ENCODE measurements at places on chromosomes 1 and 21.

- DNase-seq, result no peak
Observed at GRCh38 chr1:111908011-111908621, 81.4 kb downstream of the KCND3 start.

- no peak for DNase-seq
Observed at GRCh38 chr1:31503570-31503969, 72.7 kb upstream of the TINAGL1 start.

DNA sequence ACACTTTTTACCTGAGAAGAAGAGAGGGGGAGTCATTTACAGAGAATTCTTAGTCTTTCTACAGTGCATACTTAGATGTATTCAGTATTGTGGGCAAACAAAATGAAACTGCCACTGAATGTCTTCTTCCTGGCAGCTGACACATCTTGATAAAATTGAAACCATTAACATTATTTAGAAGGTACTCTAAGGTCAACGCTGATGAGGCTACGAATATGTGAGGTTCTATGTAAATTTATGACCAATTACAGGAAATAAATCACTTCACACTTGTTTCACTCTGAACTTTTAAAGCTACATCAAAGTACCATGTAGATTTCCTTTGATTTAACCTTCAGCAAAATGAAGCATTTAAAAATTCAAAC is 51.3 kb upstream of the GFI1 start:
- peak; percentile 18 for DNase-seq

- no peak for DNase-seq
Observed at GRCh38 chr1:111690306-111690617, 48.9 kb downstream of the INKA2 start.

- no peak for DNase-seq
Observed at GRCh38 chr1:217769768-217770167, 138.6 kb downstream of the SPATA17 start.

DNA sequence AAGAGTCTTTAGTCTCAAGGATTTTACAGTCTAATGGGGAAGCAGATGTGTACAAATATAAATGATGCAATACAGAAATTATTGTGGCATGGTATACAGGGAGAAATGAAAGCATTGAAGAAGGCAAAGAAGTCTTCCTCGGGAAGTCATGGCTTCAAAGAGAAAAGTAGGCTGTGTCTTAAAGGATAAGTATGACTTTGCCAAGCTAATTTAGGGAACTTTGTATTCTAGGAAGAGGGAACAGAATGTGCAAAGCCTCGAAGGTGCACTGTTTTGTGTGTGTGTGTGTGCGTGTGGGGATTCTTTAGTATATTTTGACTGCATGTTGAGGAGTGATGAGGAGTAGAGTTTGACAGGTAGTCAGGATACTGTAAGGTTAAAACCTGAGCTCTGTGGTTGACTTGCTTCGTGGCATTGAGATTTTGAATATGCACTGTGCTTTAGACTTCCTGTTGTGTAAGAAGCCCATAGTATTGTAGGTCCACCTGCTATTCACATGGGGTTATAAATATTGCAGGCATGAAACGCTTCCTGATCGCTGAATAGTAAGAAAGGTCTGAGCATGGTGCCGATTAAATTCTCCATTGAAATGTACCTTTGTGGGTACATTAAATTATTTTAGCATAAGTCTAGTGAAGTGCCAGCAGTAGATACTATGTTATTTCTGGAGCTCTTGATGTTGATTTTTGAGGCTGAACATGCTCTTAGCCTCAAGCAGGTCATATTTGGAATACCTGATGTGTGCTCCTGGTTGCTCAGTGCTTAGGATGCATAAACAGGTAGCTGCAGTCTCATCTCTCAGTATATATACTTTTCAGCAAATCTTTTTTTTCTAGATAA is 8.0 kb downstream of the SMAP2 start:
- no peak for DNase-seq

GRCh38 chr1:228275179-228275429 is 67.3 kb downstream of the OBSCN start:
- DNase-seq, result no peak

- DNase-seq, result no peak
Observed at GRCh38 chr1:202038688-202039346, 28.4 kb downstream of the ELF3 start.

DNA sequence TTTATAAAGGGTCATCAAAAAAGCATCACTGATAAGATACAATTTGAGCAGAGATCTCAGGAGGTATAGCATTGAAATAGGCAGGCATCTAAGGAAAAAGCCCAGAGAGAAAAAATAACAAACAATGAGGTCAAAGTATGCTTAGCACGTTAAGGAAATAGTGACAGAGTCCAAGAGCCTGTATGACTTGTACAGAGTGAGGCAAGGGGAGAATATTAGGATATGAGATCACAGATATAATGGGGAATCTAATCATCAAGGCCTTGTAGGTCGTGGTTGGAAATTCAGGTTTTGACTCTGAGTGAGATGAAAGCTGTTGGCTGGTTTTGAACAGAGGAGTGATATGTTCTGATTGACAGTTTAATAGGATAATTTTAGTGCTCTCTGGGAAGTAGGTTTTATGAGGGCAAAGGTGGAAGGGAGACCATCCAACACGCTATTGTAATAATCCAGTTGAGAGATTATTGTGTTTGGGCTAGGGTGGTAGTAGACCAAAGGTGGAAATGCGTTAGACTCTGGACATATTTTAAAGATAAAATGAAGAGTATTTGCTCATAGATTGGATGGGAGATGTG is 644.6 kb upstream of the TMPRSS15 start:
- DNase-seq, result no peak

DNA sequence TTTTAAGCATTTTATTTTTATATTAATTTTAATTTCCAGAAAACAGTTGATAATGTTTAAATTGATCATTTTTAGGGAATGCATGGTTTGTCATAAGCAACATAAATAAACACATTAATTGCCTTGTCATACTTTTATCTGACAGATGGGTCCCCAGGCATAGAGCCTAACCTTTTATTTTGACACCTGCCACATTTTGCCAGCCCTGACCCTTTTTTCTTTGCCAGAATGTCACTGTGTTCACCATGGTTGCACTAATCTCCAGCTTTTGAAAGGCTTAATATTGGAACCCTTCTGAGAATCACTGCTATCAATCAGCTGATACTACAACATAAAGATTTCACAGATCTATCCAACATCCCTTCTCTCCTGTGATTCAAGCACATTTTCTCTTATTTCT is 56.0 kb upstream of the DPYD start:
- DNase-seq, result no peak

DNA sequence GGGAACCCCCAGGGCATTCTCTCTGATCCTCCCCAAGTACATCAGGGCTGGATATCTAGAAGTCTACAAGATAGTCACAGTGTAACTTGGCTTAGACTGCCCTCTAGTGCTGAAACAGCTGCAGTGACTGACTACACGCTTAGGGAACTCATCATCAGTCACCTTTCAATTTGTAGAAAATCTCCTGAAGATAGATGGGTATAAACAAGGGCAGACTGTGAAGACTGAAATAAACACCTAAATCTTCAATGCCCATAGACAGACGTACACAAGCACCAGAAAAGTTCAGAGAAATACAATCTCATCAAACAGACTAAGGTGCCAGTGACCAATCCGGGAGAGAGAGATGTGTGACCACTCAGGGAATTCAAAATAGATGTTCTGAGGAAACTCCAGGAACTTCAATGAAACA is 46.6 kb downstream of the PACC1 start:
- peak; percentile 50 for DNase-seq

- DNase-seq, result no peak
Observed at GRCh38 chr1:33460144-33460543, 12.3 kb upstream of the ZSCAN20 start.

DNA sequence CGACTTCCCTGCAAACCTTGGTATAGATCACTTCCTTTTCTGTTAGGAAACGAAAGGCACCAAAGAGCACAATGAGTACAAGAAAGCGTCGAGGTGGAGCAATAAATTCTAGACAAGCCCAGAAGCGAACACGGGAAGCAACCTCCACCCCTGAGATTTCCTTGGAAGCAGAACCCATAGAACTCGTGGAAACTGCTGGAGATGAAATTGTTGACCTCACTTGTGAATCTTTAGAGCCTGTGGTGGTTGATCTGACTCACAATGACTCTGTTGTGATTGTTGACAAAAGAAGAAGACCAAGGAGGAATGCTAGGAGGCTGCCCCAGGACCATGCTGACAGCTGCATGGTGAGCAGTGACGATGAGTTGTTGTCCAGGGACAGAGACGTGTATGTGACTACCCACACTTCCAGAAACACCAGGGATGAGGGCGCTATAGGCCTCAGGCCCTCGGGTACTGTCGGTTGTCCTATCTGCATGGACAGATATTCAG is 18.5 kb downstream of the FAM89A start:
- DNase-seq, result no peak

DNA sequence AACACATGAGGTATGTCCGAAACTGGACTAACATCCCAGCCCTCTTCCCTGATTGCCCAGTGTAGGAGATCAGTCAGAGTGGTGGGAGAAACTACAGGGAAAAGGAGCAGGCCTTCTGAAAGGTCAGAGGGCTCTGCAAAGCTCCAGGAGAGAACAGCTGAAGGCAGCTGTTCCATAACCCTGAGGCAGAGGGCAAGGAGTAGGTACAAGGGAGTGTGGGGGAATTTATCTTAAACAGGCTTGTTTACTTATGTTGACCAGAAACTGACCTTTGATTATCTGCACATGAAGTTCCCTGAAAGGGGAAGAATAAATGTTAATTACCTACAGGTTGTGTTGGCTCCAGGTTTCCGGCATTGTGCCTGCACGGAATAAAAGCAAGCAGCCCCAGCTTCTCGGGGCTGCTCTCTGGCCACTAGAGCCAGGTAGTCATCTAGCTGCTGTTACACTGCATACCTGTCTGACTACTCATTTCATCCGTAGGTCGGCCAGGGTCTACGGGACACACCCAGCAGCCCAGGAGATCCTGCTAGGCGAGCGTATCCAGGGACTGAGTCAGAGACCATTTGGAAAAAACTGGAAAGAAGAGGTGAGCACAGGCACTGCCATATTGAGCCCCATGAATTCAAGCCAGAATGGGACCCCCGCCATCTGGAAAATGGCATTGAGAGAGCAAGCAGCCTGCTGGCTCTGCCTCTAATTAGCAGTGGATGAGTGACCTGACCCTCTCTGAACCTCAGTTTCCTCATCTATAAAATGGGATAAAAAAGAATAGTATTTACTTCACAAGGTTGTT is 14.9 kb upstream of the PAQR7 start:
- DNase-seq, result no peak

GRCh38 chr1:65079941-65080340 is 68.1 kb upstream of the AK4 start:
- DNase-seq, result no peak

DNA sequence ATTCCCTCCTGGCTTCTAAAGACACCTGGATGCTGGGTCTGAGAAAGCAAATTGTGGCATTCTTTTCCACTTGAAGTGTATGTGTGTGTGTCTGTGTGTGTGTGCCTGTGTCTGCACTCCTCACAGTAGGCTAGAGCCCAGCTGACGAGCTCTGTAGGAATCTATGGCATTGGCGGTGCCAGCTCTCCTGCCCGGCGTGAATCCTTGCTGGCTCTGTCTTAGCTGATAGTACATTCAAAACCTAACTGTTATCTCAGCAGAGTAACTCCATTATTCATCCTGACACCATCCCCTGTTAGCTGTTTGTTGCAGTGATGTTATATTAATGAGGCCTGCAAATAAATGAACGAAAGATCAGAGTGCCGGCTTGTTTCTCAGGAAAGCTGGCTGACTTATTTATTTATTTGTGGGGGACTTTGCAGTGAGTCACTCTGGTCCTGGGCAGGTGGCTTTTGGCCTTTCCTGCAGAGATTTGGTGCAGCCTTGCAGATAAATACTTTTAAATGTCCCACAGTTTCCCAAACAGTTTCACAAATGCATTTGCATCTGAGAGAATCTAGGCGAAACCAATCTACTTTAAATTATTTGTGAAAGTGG is 160.6 kb upstream of the CD34 start:
- DNase-seq, result no peak

Measured in GM18507 (cell line).